ENCODE measurements at places on chromosomes 1 and 21. TPM values are rescaled to one million over a fixed set of nuclear protein-coding genes. Genes with fewer than 3 reads are reported as not detected.
A peak's percentile ranks its signal among the peaks of the same experiment; 100 is the strongest.

GRCh38 chr1:8091691-8092090 lies 65.6 kb upstream of the ERRFI1 start:
- DNase-seq = peak; percentile 57

DNA sequence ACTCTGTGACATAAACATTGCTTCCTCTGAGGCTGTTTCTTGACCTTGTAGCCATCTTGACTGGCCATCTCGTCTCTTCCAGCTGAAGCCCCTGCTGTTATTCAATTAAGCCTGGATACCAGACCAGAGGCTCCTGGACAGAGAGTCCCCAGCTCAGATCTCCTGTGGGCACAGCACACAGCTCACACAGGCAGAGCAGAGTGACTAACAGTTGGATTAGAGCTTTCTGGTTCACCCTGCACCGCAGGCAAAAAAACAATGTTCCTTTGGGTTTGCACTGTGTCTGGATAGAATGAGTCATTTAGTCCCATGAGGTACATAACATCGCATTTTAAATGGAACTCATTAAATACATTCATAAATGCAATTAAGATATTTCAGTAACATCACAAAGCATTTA lies 33.4 kb upstream of the USH2A start:
- peak; percentile 59 for DNase-seq

DNA sequence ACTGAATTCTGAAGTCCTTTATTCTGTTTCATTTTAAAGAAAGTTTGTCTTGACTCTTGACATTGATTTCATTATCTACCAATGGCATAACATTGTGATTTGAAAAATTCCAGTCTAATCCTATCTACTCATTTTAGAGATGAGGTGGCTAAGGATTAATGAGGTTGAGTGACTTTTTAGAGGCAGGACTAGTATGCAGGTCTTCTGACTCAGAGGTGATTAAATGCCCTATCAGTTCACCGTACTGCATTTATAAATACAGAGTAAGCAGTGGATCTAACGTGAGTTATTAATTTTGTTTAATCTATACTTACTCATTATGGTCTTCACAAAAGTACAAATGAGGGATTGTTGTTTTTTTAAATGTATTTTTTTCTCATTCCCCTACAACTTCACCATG lies 277.6 kb downstream of the PTBP2 start:
- DNase-seq = peak; percentile 19

Gene GJB4
- total RNA-seq = not detected

DNA sequence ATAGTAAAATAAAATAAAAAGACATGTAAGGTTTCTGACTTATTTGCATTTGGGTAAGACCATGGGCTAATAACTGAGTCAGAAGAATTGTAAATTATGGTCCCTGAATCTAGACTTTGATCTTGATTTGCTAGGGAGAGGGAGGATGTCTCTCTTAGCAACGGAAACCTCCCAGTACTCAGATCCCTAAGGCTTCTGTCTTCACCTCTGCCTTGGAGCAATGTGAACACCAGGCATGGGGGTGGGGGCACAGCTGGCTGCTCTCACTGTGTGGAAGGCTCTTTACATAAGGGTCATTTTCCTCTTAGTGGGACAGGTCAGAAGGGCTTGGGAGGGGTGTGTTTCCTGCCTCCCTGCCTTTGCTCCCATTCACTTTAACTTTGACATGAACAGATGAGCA lies 17.0 kb upstream of the TMEM54 start:
- no peak for DNase-seq

Gene PRELP
- total RNA-seq = 1.4 TPM

Gene HUNK
- total RNA-seq = 0.45 TPM

Gene LRRC8C
- 6.0 TPM for total RNA-seq

Gene KCNJ9
- total RNA-seq = 0.08 TPM

Gene LAMB3
- total RNA-seq = 5.9 TPM

DNA sequence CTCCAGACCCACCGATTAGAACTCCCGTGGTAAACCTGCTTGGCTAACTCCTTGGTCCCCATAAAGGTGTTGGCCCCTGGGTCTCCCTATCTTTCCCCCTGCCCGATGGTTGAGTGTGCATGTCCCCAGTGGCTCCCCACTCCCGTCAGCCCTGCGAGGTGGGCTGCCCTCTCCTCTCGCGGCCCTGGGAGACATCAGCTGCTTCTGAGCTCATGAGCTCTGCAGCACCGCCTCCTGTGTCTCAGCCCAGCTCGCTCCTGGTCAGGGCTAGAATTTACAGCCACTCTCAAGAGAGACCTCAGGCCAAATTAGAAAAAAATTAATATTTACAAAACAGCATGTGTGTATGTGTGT lies 15.9 kb upstream of the ZBTB21 start:
- DNase-seq = no peak

GRCh38 chr1:199954699-199955098 lies 72.8 kb upstream of the NR5A2 start:
- no peak for DNase-seq

GRCh38 chr1:30381266-30381665 lies 342.1 kb downstream of the MATN1 start:
- no peak for DNase-seq

DNA sequence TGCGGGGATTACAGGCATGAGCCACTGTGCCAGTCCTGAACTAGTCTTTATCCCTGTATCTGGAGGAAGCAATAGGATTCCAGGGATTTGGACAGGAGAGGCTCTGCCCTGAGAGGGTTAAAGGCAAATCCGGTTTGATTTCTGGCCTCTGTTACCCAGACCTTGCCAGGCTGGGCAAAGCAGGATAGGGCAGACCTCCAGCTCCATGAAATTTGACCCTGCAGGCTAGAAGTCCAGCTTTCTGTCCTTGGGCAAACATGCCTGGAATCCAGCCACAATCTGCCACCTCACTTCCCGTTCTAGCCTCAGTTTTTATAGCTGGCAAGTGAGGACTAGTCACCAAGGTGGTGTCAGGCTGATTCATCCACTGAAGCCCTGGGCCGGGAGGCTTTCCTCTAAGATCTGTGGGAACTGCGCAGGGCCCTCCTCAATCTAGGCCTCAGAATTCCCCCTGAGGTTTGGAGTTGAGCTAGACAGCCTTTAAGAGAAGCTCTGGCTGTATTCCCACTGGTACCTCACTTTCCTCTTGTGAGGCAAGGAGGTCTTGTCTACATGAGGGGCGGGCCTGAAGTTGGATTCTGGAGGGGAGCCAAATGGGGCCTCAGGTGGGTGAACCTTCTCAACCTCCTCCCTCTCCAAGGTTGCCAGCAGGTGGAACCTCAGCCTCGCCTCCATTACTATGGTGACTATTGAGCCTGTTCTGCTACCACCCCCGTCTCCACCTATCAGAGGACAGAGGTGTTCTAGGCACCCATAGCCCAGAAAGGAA lies 7.0 kb upstream of the P3R3URF start:
- peak; percentile 91 for DNase-seq

Gene BMP8A
- not detected for total RNA-seq

Gene FMO1
- 7.8 TPM for total RNA-seq

- DNase-seq = no peak
Measured at GRCh38 chr1:207218512-207219362, 102.7 kb upstream of the CD55 start.

GRCh38 chr21:41247561-41248545 lies 68.7 kb upstream of the FAM3B start:
- DNase-seq = peak; percentile 99

- no peak for DNase-seq
Measured at GRCh38 chr1:47645151-47645550, 207.3 kb downstream of the FOXD2 start.

GRCh38 chr1:153527023-153527682 lies 8.6 kb downstream of the S100A6 start:
- DNase-seq = no peak

DNA sequence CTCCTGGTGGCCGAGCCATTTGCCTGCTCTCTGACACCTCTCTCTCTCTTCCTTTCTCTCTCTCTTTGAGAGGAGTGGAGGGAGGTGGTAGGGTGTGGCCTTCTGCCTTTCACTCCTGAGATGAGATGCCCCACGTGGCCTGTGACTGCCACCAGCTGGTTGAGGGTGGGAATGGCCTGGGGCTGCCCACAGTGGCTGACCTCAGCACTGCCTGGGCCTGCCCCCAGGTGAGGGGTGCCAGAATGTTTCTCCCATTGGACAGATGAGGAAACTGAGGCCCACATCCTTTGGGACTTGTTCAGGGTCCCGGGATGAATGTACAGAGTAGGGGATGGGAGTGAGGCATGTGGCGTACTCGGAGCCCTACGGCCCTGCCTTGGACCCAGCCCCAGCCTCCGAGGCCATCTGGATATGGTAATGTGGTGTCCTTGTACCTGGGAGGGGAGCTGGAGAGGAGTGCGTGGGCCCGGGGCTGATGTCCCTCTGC lies 12.7 kb upstream of the C1orf167 start:
- DNase-seq = peak; percentile 11

Gene LHX8
- not detected for total RNA-seq

GRCh38 chr1:22852144-22852655 lies 120.5 kb downstream of the LACTBL1 start:
- no peak for DNase-seq

DNA sequence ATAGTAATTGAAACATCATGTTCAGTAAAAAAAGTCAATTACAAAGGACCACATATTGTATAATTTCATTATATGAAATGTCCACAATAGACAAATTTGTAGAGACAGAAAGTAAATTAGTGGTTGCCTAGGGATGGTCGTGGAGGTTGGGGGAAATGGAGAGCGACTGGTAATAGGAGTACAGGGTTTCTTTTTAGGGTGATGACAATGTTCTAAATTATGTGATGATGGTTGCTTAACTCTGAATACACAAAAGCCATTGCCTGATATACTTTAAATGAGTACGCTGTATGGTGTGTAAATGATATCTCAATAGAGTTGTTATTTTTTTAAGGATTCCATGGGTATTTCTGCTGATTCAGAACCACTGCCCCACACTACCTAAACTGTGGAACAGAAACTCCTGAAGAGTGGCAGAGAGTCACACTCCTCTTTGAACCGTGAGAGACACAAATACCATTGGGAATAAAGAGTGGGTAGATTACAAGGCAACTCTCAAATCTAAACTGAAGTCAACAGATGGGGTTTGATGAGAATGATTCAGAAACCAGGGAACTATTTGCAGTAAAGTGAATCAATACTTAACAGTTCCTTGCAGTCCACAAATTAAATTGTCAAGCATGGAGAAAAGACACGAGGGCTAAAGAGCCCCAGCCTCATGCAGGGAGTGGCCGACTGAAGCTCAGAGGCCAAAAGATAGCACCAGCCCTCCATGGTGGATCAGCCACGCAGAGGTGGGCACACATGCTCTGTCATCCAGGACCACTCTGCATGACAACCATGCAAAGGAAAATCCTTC lies 118.0 kb downstream of the CAPN8 start:
- DNase-seq = no peak

GRCh38 chr1:12424087-12424529 lies 193.9 kb downstream of the DHRS3 start:
- peak; percentile 91 for DNase-seq

DNA sequence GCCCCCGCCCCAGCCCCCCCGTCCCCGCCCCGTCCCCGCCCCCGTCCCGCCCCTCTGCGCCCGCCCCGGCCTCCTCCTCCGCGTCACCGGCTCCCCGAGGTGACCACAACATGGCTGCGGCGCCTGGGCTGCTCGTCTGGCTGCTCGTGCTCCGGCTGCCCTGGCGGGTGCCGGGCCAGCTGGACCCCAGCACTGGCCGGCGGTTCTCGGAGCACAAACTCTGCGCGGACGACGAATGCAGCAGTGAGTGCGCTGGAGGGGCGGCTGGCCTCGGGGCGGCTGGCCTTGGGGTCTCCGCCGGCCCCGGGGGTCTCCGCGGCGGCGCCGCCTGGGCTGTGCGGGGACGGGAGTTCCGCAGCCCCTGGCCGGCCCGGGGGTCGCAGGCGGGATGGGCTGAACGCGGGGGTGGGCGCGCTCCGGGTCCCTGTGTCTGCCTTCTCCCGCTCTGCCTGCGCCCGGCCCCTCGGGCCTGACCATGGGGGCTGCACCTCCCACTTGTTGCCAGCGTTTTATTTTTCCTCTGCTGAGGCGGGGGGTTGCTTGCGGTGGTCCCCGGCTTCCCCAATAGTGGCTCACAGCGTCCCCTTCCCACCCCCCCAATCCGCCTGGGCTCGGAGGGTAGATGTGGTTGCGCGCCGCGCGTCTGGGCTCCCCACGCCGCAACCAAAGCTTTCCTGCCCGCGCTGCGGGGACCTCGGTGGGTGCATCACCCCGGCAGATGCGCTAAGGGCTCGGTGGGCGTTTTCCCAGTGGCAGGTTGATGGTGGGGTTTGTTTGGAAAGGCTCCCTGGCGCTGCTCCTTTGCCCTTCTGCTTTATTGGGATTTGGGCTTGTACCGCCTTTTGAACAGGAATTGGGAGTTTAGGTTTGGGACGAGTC lies at the start of gene MIA3:
Gene MIA3 (plus strand): TSS at position 97 of the 879 bp plus-strand sequence. CDS start 14 bp downstream, at position 111.
- DNase-seq = no peak

DNA sequence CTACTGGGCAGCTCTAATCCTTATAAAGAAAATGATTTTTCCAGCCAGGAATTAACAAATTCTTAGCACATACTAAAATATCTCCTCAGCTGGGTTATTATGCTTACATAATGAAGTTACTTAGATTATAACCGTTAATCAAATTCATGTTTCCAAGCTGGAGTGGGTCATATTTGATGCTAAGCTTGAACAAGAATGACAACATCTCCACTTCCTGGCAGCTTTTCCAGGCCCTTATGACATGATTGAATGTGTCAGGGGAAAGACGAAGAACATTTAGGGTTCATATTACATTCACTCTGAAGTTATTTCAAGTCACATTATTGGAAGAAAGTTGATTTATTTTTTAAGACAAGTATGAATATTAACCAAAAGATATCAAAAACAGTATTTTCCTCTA lies 333.7 kb downstream of the PCP4 start:
- DNase-seq = no peak

DNA sequence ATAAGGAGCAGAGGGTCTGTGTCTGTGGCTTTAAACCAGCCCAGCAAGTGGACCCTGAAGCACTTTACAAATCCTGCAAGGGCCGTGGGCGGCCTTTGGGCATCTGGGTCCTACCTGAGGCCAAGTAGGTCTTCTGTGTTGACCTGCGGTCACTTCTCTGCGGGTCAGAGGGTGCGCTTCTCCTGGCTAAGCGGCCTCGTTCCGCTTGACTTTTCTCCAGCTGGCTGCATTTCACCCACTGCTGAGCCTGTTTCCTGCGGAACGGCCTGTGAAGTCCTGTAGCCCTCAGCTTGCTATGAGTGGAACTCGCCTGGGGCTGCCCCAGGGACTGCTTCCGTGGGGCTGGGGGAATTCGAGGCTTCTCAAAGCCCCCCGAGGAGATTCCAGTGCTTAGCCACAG lies 43.3 kb downstream of the SLC37A1 start:
- no peak for DNase-seq

- peak; percentile 78 for DNase-seq
Measured at GRCh38 chr21:15841856-15842564, 112.2 kb downstream of the USP25 start.
